H7 (cell line): ENCODE measurements at places on chromosomes 6 and 20. TPM values are rescaled to one million over a fixed set of nuclear protein-coding genes. Genes with fewer than 3 reads are reported as not detected.

- DNase-seq, result no peak
Observed at GRCh38 chr20:7994809-7995208, 24.8 kb downstream of the TMX4 start.

GRCh38 chr6:169977434-169978265 lies 226.2 kb downstream of the ERMARD start:
- no peak for DNase-seq

DNA sequence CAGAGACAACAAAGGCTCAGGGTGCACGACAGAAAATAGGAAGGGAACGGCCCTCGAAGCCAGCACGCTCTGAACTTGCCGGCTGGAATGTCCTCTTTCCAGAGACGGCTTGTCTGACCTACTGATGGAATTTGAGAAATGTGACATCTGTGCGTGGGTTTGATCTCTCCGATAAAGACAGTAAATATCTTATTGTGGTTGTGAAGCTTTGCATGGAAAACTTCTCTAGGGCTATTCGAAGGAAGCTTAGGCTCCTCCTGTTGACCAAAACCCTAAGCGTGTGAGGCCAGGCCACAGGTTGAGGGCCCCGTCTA lies 247.3 kb downstream of the ZNF217 start:
- DNase-seq, result no peak

The SNAI1 gene
- total RNA-seq, result 9.4 and 13.3 TPM in 2 replicates

The GPSM3 gene
- 21.2 and 26.8 TPM in 2 replicates for total RNA-seq

The MANEA gene
- 13.7 and 14.5 TPM in 2 replicates for total RNA-seq

The NEU1 gene
- total RNA-seq, result 56.2 and 58.6 TPM in 2 replicates

The TMEM244 gene
- not detected in 2 replicates for total RNA-seq

The ZNF334 gene
- total RNA-seq, result 3.9 and 9.1 TPM in 2 replicates

The CLPSL2 gene
- 4.2 and 10.8 TPM in 2 replicates for total RNA-seq
